ENCODE measurements at places on chromosomes 1 and 21. TPM values are rescaled to one million over a fixed set of nuclear protein-coding genes. Genes with fewer than 3 reads are reported as not detected.

- DNase-seq: no peak
These were observed 2.1 kb upstream of the DNMT3L start for GRCh38 chr21:44263768-44264167.

GRCh38 chr21:32772281-32773047 lies 909 bp upstream of the PAXBP1 start:
- peak; percentile 38 for DNase-seq

GRCh38 chr1:61533546-61533945 lies 191.4 kb downstream of the TM2D1 start:
- DNase-seq: no peak

DNA sequence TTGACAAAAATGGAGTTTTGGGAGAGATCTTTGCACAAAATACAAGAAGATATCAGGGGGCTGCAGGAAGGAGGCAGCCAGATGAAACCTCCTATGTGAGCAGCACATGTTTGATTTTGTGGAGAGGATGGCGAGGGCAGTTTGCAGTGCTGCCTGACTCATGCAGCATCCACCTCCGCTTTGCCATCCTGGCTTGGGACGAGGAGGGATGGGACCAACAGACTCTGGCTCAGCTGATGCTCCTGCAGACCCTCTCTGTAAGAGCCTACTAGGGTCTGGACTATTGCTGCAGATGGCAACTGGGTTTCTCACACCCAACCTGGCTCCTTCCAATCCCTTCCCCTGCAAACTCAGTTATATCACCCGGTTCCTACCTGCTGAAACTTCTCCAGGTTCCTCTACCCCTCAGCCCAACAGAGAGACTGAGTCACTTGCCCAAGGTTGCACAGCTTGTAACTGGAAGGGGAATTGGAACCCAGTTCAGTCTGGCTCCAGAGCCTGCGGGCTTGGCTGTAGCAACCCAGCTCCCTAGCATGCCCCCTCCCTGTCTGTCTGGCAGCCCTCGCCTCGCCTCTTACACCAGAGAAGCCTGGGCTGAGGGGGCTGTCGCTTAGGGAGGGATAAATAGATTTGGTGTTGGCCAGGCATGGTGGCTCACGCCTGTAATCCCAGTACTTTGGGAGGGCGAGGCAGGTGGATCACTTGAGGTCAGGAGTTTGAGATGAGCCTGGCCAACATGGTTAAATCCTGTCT lies 205.8 kb downstream of the PTPRU start:
- no peak for DNase-seq

DNA sequence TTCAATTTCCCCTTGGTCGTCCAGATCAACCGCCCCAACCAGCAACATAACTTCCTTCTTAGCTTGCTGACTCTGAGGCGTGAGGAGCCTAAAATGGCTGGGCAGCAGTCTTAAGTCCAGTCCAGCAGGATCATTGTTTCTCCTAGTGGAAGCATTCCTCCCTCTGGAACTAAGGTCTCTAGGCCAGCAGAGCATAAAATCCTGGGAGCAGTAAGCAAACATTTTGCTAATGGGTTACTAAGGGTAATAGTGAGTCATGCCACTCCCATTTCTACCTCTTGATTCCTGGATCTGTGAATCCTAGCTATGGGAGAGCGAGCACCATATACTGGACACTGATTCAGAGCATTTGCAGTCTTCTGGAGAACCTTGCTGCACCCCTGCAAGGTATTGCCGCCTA lies 59.9 kb downstream of the ADSS2 start:
- DNase-seq: no peak

- no peak for DNase-seq
These were observed 127.3 kb upstream of the POU3F1 start for GRCh38 chr1:38173848-38174247.

DNA sequence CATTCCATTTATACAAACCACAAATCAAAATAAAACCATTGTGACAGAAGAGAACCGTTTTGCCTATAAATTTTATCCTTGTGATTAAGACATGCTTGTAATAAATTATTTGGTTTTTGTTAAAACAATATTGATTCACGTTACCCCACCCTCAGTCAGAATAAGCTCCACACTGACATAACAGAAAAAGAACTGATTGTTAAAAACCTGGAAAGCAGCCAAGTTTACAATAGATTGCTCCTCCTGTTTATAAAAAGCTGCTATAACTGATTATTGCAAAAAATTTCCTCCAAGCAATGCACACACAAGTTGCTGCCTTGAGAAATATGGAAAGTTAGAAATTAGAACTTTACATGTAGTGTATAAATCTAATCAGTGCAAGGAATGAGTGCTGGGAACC lies 263.5 kb downstream of the SETD4 start:
- DNase-seq: no peak

- no peak for DNase-seq
These were observed 52.4 kb upstream of the GJA5 start for GRCh38 chr1:147812799-147813198.

GRCh38 chr1:74592580-74593355 lies 80.4 kb upstream of the LRRC53 start:
- no peak for DNase-seq

- no peak for DNase-seq
These were observed 13.0 kb downstream of the TRAF5 start for GRCh38 chr1:211339631-211340041.

DNA sequence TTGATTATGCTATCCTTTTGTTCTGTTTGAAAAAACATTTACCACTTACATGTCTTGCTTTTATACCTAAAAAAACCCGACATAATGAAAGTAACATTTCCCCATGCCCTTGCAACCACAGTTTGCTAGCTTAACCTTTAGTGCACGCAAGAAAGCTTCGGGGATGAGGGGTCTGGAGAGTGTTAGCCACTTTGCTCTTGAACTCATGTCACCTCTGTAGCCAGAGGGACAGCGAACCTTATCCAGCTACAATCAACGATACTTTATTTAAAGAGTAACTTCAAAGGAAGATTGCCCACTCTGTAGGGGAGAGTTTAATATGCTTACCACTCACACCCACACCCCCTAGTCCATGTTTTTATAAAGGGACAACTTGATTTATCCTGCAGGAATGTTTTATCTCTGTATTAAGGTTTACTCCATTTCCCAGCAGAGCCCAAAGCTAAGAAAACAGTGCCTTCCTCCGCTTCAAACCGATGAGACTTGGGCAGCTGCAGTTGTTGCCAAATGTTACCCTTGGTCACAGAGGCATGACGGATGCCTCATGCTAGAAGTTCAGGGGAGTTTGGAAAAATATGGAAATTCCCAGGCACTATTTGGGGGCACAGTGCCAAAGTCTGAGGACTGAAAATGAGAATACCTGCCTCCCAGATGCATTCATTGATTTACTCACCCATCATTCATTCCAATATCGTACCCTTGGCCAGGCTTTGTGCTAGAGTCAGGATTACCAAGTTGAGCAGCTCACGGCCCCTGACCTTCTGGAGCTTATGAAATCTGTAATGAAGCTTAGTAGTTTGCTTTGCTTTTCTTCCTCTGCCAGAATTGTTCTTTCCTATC lies 61.4 kb upstream of the VCAM1 start:
- no peak for DNase-seq

DNA sequence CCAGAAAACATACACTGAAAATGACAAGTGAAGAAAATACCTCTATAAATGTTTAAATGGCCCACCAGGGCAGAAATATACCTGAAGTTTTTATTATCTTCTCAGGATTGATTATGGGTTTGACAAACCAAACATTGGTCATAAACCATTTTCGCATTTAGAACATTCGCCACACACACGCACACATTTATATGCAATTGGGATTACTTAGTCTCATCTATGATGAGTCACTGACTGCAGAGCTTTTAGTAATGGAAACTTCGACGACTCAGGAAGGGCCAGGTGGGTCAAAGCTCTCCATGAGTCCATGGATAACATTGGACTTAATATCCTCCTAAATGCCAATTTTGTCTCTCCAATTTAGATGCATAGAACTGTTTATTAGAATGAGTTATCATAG lies 16.9 kb downstream of the NRDC start:
- DNase-seq: no peak

DNA sequence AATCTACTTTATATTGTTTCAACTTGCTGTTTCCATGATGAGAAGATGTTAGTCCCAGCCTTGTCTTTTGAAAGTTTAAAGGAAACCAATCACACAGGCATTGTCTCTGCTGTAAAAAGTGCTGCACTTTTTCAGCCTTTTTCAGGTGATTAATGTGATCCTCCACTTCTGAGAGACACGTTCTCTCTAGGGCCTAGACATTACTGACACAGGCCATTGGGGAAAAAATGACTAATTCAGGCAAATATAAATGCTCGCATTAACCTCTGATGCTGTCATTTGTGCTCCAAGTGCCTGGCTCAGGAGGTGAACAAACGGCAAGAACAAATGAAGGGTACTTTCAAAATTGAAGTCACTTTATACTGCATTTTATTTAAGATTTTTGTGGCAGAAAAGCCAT lies 32.4 kb upstream of the RGS7 start:
- DNase-seq: no peak

- no peak for DNase-seq
These were observed 16.6 kb upstream of the LEMD1 start for GRCh38 chr1:205438213-205439158.

- DNase-seq: no peak
These were observed 145.6 kb downstream of the NFIA start for GRCh38 chr1:61227857-61228550.

DNA sequence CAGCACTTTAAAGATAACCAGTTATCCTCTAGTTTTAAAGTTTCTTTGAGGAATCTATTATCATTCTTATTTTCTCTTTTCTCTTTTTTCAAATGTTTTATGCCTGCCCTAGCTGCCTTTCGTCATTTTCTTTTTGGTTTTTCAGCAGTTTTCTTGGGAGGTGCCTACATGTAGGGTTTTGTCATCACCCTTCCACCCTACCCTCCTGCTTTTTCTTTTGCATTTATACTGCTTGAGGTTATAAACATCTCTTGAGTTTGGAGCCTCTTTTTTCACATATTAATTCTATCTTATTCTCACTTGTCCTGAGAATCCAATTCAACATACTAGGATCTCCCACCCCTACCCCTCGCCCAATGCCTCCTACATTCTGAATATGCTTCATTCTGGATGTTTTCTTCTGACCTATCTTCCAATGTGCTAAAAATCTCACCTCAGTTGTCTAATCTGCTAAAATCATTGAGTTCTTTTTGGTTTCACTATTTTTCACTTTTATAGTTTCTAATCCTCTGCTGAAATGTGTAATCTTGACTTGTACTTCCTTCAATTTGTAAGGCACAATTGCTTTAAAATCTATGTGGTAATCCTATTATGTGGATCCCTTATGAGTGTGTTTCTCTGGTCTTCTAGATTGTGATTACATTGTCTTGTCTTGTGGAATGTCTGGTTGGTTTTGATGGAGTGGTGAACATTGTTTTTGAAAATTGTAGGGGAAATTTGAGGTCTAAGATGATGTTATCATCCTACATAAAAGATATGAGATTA lies 38.7 kb downstream of the MIA3 start:
- no peak for DNase-seq

GRCh38 chr1:151056149-151056548 lies 3.3 kb downstream of the CDC42SE1 start:
- DNase-seq: no peak

The SLC6A9 gene
- polyA plus RNA-seq: 0.26 TPM

The LAMC1 gene
- not detected for polyA plus RNA-seq

The FAM163A gene
- polyA plus RNA-seq: 0.06 TPM

The FAM43B gene
- not detected for polyA plus RNA-seq

The ACOT11 gene
- polyA plus RNA-seq: not detected

The TP73 gene
- 0.03 TPM for polyA plus RNA-seq

The LRRC38 gene
- polyA plus RNA-seq: not detected

The NFIA gene
- polyA plus RNA-seq: 5.9 TPM

The NAXE gene
- 98.0 TPM for polyA plus RNA-seq

The TMEM51 gene
- polyA plus RNA-seq: not detected
